Karpas-422 (cell line): ENCODE measurements at places on chromosomes 13 and 19. TPM values are rescaled to one million over a fixed set of nuclear protein-coding genes. Genes with fewer than 3 reads are reported as not detected.

Gene KIR2DL3
- total RNA-seq, result not detected in 2 replicates

Gene IER2
- 7.3 and 15.9 TPM in 2 replicates for total RNA-seq

Gene ZNF724
- 9.2 and 10.8 TPM in 2 replicates for total RNA-seq

Gene LILRA1
- not detected in 2 replicates for total RNA-seq

Gene UHRF1
- total RNA-seq, result 13.6 and 28.5 TPM in 2 replicates

Gene MAP1S
- total RNA-seq, result 22.9 and 34.6 TPM in 2 replicates

Gene KIR3DL1
- total RNA-seq, result not detected in 2 replicates

Gene IGFL2
- not detected in 2 replicates for total RNA-seq

Gene SOX1
- not detected in 2 replicates for total RNA-seq

Gene SHD
- total RNA-seq, result 0.61 TPM in 1 of 2 replicates, not detected in the other

Gene MBD3L2
- not detected in 2 replicates for total RNA-seq

Gene CD33
- total RNA-seq, result 18.1 and 19.3 TPM in 2 replicates

Gene HTR2A
- total RNA-seq, result not detected in 2 replicates

Gene CSNK1G2
- 57.1 and 102 TPM in 2 replicates for total RNA-seq

Gene ZNF552
- total RNA-seq, result 17.7 and 20.3 TPM in 2 replicates

Gene PMIS2
- total RNA-seq, result not detected in 2 replicates

Gene CLEC11A
- total RNA-seq, result 0.47 and 1.6 TPM in 2 replicates

Gene BBC3
- 4.0 and 8.9 TPM in 2 replicates for total RNA-seq

Gene IL17D
- total RNA-seq, result 1.5 TPM in 1 of 2 replicates, not detected in the other

Gene C19orf85
- not detected in 2 replicates for total RNA-seq

Gene CACNG8
- not detected in 2 replicates for total RNA-seq

Gene PRSS57
- total RNA-seq, result not detected in 2 replicates

Gene RCBTB1
- 41.1 and 45.1 TPM in 2 replicates for total RNA-seq

Gene GRIK5
- 0.07 and 1.4 TPM in 2 replicates for total RNA-seq

Gene IL4I1
- total RNA-seq, result not detected in 2 replicates

Gene OR7A5
- total RNA-seq, result 0.15 TPM in 1 of 2 replicates, not detected in the other

Gene CEACAM8
- not detected in 2 replicates for total RNA-seq
